ENCODE measurements at places on chromosomes 5 and 9. TPM values are rescaled to one million over a fixed set of nuclear protein-coding genes. Genes with fewer than 3 reads are reported as not detected.

UBQLN1 gene
- 45.7 TPM for polyA plus RNA-seq

YIPF5 gene
- polyA plus RNA-seq = 66.5 TPM

FOXI1 gene
- polyA plus RNA-seq = not detected

EQTN gene
- 15.1 TPM for polyA plus RNA-seq

UBE2R2 gene
- 19.7 TPM for polyA plus RNA-seq

PLCXD3 gene
- polyA plus RNA-seq = 9.7 TPM

IL13 gene
- not detected for polyA plus RNA-seq

FAM221B gene
- polyA plus RNA-seq = not detected

All from Purkinje cell (primary cell).